Pancreas (tissue), 10 donors: ENCODE measurements at places on chromosomes 1 and 21. TPM values are rescaled to one million over a fixed set of nuclear protein-coding genes. Genes with fewer than 3 reads are reported as not detected.

- DNase-seq, result no peak
These were observed 53.9 kb upstream of the FBXO28 start for GRCh38 chr1:224059897-224060427.

DNA sequence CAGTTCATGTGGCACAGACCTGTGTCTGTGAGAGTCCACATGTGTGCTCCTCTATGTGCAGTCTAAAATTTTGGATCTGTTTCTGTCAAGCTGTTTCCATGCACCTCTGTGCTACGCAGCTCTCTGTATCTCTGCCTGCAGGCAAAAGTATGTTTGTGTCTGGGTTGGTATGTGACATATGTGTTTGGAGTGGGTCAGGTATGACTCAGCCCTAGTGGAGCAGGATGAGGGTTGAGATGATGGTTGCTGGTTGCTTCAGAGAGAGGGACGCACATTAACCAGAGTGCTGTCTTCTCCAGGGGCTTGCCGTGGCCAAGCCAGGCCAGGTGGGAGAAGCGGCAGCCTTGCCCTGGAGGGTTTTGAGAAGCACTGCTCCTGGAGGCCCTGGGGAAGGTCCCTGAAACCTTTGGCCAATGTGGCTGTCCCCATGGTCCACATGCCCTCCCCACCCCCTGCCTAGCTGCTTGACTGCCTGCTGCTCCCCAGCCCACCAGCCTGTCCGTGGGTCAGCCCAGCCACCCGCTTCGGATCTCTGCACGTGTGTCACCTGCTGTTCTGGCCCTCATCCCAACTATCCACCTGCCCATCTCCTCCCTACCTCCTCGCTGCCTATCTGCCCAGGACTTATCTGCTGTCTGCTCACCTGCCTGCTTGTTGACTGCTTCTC is 4.1 kb upstream of the EVA1B start:
- DNase-seq, result no peak

The ATP8B2 gene
- 4.0 TPM for total RNA-seq

The KRTAP12-2 gene
- total RNA-seq, result not detected

DNA sequence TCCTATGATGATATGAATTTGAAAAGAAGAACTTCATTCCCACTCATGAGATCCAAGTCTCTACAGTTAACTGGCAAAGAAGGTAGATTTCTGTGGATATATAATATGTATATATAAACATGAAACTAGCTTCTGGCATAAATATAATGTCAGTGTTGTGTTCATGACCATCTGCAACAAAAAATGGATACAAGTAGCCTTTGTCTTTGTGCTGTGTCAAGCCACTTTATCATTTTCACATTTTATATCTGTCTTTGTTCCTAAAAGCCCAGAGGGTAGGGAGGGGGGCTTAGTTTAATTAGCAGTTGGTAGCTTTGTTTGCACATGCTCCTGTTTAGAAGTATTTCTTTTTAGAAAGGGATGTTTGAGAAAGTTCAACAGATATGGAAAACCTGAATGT is 56.2 kb upstream of the FASLG start:
- no peak for DNase-seq

The HRNR gene
- total RNA-seq, result not detected

- DNase-seq, result no peak
These were observed 301.7 kb upstream of the VAMP3 start for GRCh38 chr1:7469255-7469938.

The PRDM2 gene
- total RNA-seq, result 16.9 TPM

The IL12RB2 gene
- 5.0 TPM for total RNA-seq

GRCh38 chr1:46394108-46394871 is at the start of gene FAAH:
Gene FAAH (plus strand): TSS chr1:46394317. CDS start chr1:46394349, 32 bp downstream.
- peak; percentile 83 for DNase-seq

DNA sequence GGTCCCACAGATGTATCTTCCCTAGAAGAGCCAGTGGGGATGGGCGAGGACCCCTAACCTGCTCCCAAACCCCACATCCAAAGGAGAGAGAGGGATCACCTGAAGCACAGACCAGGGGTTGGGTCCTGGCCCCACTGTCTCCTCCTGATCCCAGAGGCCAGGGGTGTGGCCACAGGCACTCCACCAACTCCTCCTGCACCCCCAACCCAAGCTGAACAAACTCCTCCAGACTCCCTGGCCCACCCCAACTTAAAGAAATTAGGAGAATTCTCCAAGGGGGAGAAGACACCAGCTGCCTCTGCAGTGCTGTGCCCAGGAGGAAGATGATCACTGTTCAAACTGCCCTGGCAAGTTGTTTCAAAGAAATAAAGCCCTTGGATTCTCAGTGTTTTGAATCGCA is 4.5 kb upstream of the PRAMEF12 start:
- no peak for DNase-seq

The IL20 gene
- total RNA-seq, result not detected

DNA sequence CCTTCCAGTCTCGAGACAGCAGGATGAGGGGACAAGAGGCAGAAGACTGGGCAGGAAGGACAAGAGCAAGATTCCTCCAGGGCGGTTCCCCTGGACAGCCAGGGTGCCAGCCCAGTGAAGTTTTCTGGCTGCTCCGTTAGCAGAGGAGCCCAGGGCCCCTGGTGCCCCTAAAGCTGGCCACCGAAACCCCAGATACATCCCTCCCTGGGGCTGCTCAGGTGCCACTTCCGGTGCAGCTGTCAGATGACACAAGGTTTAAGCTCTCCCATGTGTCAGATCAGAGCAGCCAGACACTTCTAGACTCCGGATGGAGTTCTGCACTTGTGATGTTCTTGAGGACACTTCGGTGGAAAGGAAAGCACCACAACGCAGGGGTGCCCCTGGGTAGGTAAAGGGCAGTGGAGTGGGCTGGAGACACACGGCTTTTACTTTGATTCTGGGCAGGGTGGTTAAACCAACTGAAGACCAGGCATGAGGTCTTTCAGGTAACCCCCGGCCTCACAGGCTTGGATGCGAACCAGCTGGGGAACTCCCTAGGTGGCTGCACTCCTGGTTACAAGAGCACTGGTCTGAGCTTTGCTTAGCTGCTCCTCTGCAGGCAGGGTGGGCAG is 85.7 kb downstream of the ITPKB start:
- no peak for DNase-seq

DNA sequence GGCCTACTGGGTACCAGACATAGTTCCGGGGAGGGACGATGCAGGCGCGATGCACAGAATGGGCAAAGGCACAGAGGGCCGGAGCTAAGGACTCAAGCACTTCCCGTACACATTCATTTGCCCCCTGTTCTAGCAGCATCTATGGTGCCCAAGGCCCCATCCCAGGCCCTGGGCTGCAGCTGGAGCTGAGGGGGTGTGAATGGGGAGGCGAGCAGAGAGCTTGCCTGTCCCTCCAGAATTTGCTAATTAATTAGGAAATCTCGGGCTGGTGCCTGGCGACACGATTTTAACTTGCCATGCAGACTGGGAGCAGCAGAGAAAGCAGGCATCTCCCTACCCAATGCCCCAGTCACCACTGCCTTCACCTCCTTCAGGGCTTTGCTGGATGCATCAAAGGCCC is 35.9 kb downstream of the EPHA2 start:
- DNase-seq, result no peak

The UBE2U gene
- not detected for total RNA-seq

The C1QTNF12 gene
- total RNA-seq, result 1.7 TPM

The SEMA4A gene
- 4.0 TPM for total RNA-seq

GRCh38 chr21:20631633-20632032 is 366.6 kb upstream of the NCAM2 start:
- DNase-seq, result no peak

The FLVCR1 gene
- total RNA-seq, result 3.4 TPM

DNA sequence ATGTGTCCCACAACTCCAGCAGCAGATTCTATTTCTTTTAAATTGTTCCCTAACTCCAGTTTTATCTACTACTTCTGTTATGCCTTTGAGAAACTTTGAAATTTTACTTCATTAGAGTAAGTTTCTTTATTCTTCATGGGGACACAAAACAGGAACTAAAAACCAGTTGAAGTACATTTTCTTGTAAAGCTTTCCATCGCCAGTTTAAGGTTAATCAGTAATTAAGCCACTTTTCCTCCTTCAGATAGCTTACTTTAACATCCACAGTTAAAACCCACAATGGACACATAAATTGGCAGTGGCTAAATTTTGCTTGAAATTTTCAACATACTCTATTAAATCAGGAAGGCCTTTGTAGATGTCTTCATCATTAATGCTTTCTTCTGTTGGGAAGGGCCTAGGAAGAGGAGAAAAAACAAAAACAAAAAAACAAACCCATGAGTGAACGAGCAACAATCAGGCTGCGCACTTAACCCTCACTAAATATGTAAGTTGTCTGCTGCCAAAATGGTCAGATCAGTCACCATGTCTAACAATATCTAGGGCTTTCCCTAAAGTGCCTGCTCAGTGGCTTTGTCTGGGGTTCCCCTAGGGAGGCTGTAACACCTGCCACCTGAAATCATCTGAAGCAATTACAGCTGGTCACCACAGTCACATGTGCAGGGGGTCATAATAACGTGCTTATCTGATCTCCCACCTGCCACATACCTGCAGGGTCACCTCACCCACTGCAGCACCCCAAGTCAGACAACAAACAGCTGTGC is 187.9 kb downstream of the VAV3 start:
- no peak for DNase-seq

GRCh38 chr1:966704-967300 is 520 bp downstream of the PLEKHN1 start:
- DNase-seq, result peak; percentile 89

DNA sequence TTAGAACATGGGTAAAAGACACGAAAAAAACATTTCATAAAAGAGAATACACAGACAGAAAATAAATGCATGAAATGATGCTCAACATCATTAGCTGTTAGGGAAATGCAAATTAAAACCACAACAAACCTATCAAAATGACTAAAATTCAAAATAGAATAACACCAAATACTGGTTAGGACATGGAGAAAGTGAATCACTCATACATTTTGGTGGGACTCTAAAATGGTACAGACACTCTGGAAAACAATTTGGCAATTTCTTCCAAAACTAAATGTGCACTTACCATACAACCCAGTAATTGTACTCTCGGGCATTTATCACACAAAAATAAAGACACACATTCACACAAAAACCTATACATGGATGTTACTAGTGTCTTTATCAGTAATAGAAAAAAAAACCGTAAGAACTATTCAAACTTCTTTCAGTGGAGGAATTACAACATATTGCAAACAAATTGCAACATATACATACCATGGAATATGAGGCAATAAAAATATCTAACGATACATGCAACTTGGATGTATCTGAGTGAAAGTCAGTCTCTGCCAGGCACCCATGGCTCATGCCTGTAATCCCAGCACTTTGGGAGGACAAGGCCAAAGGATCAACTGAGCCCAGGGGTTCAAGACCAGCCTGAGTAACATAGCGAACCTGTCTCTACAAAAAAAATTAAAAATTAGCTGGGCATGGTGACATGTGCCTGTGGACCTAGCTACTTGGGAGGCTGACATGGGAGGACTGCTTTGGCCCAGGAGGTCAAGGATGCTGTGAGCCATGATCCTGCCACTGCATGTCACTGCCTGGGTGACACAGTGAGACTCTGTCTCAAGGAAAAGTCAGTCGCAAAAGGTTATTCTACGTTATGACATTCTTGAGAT is 19.6 kb downstream of the HSF2BP start:
- DNase-seq, result no peak

DNA sequence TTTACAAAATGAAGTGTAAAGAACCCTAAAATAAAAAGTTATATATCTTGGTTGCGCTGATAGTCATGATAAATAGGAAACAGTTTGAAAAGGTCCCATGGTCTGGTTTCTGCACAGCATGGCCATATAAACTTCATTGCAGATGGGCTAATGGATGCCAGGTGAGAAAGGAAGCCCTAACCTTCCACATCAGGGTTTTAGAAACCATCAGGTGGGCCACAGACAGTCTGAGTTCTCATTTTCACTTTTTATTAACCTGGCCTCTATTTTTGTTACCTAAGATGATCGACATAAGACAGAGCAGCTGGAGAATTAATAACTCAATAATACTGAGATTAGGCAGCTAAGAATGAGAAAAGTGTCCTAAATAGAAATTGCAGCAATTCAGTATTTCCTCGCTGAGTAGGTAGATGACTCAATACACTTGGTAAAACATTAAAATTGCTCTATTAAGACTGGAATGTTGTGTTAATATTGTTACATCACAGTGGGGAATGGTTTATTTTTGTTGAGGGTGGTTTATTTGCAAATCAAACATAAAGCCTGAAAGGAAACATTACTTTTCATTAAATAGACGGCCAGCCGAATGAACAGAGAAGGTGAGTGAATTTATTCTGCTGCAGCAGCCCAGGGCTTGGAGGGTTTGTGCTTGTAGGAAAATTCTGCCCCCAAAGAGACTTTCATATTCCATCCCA is 21.1 kb downstream of the C1orf21 start:
- DNase-seq, result no peak

The LCE6A gene
- total RNA-seq, result not detected

DNA sequence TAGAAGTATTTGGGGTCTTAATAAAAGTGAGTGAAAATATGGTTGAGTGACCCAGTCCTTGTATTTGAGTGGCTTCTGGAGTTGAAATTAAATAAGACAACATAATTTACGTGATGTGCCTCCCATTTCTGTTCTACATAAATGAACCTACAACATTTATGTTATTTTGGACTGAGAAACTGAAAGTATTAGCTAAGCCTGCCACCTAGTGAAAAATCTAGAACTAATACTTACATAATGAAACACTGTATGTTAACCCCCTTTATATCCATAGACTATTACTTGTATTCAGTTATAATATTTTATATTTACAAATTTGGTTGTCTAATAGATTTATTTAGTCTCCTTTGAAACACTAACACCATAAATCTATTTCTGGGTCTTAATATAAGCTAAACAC is 298.9 kb downstream of the KCNT2 start:
- DNase-seq, result no peak

The ZNF326 gene
- 10.5 TPM for total RNA-seq

DNA sequence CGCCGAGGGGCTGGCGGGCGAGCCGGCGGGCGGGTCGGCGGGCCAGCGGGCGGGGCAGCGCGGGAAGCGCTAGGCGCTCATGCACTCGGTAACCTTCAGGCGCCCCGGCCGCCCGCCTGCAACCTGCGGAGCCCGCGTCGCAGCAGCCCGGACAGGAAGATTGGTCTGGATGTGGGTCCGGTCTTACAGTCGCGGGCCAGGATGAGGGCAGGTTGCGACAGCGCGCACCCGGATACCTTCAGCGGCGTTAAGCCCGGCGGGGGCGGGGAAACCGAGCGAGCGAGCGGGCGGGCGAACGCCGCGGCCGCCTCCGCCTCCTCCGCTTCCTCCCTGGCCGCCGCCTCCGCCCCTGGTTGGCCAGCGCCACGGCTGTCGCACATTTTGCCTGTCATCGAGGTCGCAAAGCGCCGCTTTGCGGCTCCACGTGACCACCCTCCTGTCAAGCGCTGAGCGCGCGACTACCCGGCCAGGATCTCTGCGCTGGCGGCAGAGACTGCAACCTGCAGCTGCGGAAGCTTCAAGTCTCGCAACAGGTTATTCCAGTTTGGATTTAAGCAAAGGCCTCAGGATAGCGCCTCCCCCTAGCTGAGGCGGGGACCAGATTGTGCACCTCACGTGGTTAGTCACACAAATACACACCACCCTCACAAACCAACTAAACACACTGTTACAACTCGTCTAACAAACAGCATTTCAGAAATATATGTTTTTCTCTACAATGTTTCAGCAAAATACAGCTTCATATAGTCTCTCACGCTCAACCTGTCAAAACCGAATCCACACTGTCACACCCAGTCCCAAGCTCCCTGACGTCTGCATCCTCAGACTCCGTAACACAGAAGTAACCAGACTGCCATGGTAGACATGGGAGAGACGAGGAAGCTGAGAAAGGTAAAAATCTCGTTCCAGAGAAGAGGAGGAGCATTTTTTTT is at the start of gene FAF1:
Gene FAF1 (minus strand): TSS at position 355 of the 932 bp plus-strand sequence. CDS start 456 bp downstream, outside the sequence.
- DNase-seq, result peak; percentile 97

- no peak for DNase-seq
These were observed at the start of gene C1orf226 for GRCh38 chr1:162381383-162381782. Gene C1orf226 (plus strand): TSS chr1:162381728. CDS start chr1:162381902, 174 bp downstream.
